K562 (cell line): ENCODE measurements at places on chromosomes 16 and 17.

DNA sequence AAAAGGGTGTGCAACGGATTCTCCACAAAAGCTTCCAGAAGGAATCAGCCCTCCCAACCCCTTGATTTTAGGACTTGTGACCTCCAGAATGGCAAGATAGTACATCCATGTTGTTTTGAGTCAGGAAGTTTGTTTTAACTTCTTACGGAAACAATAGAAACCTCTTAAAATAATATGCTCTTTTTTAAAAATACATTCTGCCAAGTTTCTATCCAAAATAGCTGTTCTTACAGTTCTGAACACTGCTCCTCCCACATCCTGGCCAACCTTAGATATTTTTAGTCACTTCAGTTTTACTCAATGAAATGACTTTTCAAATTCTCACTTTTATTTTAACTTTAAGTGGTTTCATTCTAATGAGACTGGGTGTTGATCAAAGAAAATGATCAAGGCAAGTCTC lies 156.4 kb downstream of the ZNF18 start:
- no peaks in the 10 kb centered on the region for H3K27me3 ChIP-seq
- no peaks in the 10 kb centered on the region for H3K4me1 ChIP-seq
- no peak overlapping the region for H3K27ac ChIP-seq
- no peak for DNase-seq
- no peak overlapping the region for H3K4me3 ChIP-seq

GRCh38 chr16:17194190-17194780 lies 276.5 kb downstream of the XYLT1 start:
- DNase-seq: peak; percentile 75
- peaks cover 19% of the 10 kb centered on the region for H3K27me3 ChIP-seq
- H3K27ac ChIP-seq: no peak overlapping the region

DNA sequence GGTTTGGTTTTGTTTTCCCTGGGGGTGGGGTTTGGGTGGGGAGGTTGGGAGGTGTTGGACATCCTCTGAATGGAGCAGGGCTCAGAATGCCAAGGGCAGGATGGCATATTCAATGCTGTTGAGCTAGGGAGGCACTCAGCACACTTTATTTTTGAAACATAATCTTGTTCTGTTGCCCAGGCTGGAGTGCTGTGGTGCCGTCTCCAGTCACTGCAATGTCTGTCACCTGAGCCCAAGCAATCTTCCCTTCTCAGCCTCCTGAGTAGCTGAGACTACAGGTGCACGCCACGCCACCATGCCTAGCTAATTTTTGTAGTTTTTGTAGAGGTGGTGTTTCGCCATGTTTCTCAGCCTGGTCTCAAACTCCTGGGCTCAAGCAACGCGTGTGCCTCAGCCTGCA lies 186.1 kb downstream of the RPTOR start:
- no peak overlapping the region for H3K4me3 ChIP-seq
- DNase-seq: no peak
- peaks cover 17% of the 10 kb centered on the region; the same call in 2 of the 3 replicates for H3K36me3 ChIP-seq
- no peaks in the 10 kb centered on the region for H3K27me3 ChIP-seq

GRCh38 chr17:28949185-28950016 lies 1.9 kb downstream of the PHF12 start:
- peak; percentile 51 for DNase-seq
- peaks cover 18% of the 10 kb centered on the region for H3K4me1 ChIP-seq

GRCh38 chr16:81261049-81261648 lies 22.7 kb downstream of the BCO1 start:
- H3K4me1 ChIP-seq: no peaks in the 10 kb centered on the region
- peaks cover 43% of the 10 kb centered on the region for H3K27me3 ChIP-seq
- no peaks in the 10 kb centered on the region for H3K36me3 ChIP-seq
- no peak overlapping the region for H3K4me3 ChIP-seq
- H3K27ac ChIP-seq: no peak overlapping the region

GRCh38 chr17:45029758-45030423 lies 21.5 kb downstream of the DCAKD start:
- no peak overlapping the region for H3K27ac ChIP-seq
- no peak for DNase-seq
- no peak overlapping the region for H3K4me3 ChIP-seq
- no peaks in the 10 kb centered on the region for H3K27me3 ChIP-seq
- peaks cover 19% of the 10 kb centered on the region for H3K4me1 ChIP-seq

- no peak overlapping the region for H3K4me3 ChIP-seq
- no peak overlapping the region for H3K27ac ChIP-seq
- no peaks in the 10 kb centered on the region for H3K36me3 ChIP-seq
- DNase-seq: no peak
Measured at GRCh38 chr16:50812046-50812445, 70.2 kb downstream of the CYLD start.

GRCh38 chr16:68750193-68750695 lies 13.2 kb downstream of the CDH1 start:
- DNase-seq: no peak
- no peaks in the 10 kb centered on the region for H3K27me3 ChIP-seq
- no peak overlapping the region for H3K27ac ChIP-seq

- DNase-seq: no peak
- H3K27ac ChIP-seq: no peak overlapping the region
- peaks cover 40% of the 10 kb centered on the region; the same call in 1 of the 3 replicates for H3K36me3 ChIP-seq
Measured at GRCh38 chr16:85079785-85080570, 32.3 kb downstream of the CIBAR2 start.

DNA sequence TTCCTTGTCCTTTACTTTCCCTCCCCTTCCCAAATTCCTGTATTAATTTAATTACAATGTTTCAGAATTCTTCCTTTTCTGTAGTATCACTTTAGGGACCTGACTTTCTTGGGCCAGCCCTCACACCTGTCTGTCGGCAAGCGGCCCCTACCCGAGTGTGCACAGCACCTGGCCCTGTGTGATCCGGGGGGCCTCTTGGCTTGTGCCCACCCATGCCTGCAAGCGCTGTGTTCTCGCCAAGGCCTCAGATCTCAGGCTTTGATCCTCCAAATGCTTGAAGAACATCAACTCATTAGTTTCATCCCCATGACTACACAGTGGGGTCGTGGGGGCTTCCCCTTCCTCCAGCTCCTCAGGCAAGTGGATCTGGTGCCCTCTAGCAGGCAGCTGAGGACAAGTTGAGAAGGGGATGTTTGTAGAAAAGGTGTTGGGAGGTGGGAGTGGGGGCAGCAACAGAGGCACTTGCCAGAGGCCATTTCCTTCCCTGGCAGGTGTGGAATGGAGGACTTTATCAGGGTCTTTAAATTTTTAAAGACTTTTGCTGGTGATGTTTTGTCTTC lies 15.7 kb upstream of the CDH3 start:
- H3K36me3 ChIP-seq: no peaks in the 10 kb centered on the region
- H3K4me3 ChIP-seq: no peak overlapping the region
- no peak overlapping the region for H3K27ac ChIP-seq
- no peak for DNase-seq

DNA sequence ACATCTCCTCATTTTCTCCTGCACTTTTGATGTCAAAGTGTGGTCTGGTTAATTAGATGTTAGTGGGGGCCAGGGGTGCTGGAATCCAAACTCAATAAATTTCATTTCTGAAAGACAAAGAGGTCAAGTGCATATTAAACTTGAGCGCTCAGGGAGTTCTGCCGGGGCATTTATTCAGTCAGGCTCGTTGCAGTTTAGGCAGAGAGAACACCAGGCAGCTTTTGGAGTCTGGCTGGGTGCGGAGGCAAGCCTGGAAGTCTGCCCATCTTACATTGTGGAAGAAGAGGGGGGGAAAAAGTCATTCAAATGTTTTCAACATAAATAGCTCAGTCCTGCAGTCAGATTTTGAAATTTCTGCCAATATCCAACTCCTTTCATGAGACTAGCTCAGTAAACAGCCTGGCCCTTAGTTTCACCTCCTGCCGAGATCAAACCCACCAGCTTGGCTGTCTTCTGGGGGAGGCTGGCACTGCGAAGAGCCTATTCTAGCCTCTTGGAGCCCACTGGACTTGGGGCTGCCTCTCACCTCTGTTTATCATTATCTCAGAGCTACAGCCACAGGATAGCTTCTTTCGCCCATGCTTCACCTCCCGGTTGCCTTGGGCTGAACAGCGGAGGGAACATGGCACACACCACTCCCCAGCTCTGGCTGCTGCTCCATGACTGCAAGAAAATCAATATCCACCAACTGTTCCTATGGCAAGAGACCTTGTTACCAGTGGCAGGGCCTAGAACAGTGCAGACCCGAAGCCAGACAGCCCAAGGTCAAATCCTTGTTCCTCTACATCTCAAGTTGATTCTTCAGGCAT lies 177.4 kb upstream of the CDH5 start:
- no peak overlapping the region for H3K27ac ChIP-seq
- no peak for DNase-seq
- no peaks in the 10 kb centered on the region for H3K4me1 ChIP-seq
- H3K36me3 ChIP-seq: no peaks in the 10 kb centered on the region

GRCh38 chr17:49514071-49514721 lies 19.1 kb downstream of the NGFR start:
- H3K27ac ChIP-seq: no peak overlapping the region
- peak; percentile 58 for DNase-seq
- peaks cover 26% of the 10 kb centered on the region for H3K27me3 ChIP-seq
- no peaks in the 10 kb centered on the region for H3K36me3 ChIP-seq

DNA sequence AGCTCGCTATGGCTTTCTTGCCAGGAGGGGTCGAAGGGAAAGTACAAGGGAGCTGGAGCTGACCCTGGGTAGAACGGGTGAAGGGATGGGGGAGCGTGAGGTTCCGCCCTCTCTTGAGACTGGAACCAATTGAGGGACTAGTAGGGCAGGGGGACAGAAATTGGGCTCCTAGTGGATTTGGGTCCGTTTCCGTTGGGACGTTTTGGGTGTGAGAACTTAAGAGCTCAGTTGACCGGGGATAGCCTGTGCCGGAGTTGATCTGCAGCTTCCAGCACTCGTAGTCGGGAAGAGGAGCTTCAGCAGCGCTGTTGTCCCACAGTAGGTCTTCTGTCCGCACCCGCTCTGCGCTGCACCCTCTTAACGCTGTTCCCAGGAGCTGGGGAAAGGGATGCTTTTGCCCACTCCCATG lies 481 bp downstream of the CNTROB start:
- no peaks in the 10 kb centered on the region for H3K27me3 ChIP-seq
- H3K27ac ChIP-seq: peak overlapping the region; percentile 100
- DNase-seq: peak; percentile 47
- peaks cover 10% of the 10 kb centered on the region; the same call in 1 of the 3 replicates for H3K4me1 ChIP-seq

GRCh38 chr17:71482625-71483024 lies 638.2 kb upstream of the SOX9 start:
- no peak overlapping the region for H3K27ac ChIP-seq
- H3K27me3 ChIP-seq: no peaks in the 10 kb centered on the region
- no peaks in the 10 kb centered on the region for H3K36me3 ChIP-seq
- no peak for DNase-seq
- H3K4me1 ChIP-seq: no peaks in the 10 kb centered on the region
- H3K4me3 ChIP-seq: no peak overlapping the region

DNA sequence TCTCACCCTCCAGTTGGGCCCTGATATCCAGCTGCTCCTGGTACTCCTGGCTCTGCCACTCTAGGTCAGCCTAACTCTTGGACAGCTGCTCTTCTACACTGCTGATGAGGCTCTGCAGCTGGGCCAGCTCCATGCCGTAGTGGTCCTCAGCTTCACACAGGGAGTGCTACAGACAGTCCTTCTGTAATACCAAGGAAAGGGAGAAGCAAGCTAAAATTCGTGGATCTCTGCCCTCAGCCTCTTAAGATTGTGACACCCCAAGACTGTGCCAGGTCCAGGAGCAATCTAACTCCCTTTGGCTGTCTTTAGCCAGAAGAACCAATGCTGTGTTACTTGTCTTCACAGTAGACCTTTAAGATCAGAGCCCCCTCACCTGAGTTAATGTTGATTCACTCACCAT lies 7.7 kb upstream of the KRT38 start:
- DNase-seq: no peak
- no peak overlapping the region for H3K27ac ChIP-seq
- no peaks in the 10 kb centered on the region for H3K4me1 ChIP-seq
- peaks cover 3% of the 10 kb centered on the region; the same call in 1 of the 3 replicates for H3K27me3 ChIP-seq
- no peak overlapping the region for H3K4me3 ChIP-seq
- H3K36me3 ChIP-seq: no peaks in the 10 kb centered on the region

DNA sequence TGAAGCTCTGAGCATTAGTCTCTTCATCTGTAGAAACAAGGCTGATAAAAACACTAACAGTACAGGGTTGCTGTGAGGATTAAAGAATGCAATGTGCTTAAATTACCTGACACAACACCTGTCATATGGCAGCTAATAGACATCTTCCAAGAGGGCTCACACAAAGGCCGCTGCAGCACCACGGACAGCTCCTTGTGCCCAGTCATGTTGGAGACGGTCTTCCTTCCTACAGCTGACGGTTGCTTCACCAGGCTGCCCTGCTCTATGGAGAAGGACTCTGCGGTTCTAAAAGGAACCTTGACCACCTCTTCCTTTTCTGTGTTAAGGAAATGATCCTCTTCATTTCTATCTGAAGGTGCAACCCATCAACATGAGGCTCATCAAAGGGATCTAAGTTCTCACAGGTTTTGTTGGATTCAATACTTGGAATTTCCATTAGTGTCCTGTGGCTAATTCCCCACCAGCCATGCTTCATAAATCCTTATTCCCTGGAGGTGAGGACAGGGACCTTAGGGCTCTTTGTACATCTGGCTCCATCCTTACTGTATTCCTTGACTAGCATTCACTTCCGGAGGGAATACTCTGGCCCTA lies 138.9 kb upstream of the CES5A start:
- H3K27me3 ChIP-seq: peaks cover 4% of the 10 kb centered on the region; the same call in 1 of the 2 replicates
- no peak overlapping the region for H3K4me3 ChIP-seq
- H3K36me3 ChIP-seq: no peaks in the 10 kb centered on the region
- peak; percentile 20 for DNase-seq
- no peak overlapping the region for H3K27ac ChIP-seq

GRCh38 chr17:29909236-29910003 lies 20.6 kb downstream of the SSH2 start:
- DNase-seq: no peak
- H3K4me1 ChIP-seq: no peaks in the 10 kb centered on the region
- no peaks in the 10 kb centered on the region for H3K36me3 ChIP-seq
- no peaks in the 10 kb centered on the region for H3K27me3 ChIP-seq
- no peak overlapping the region for H3K27ac ChIP-seq

DNA sequence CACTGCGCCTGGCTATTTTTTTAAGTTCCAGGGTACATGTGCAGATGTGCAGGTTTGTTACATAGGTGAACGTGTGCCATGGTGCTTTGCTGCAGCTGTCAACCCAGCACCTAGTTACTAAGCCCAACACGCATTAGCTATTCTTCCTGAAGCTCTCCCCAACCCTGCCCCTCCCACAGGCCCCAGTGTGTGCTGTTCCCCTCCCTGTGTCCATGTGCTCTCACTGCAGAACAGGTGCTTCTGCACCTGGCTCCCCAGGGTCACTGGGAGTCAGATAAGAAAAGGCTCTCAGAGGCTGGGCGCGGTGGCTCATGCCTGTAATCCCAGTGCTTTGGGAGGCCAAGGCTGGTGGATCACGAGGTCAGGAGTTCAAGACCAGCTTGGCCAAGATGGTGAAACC lies 6.2 kb downstream of the HASPIN start:
- peaks cover 26% of the 10 kb centered on the region for H3K36me3 ChIP-seq
- no peak overlapping the region for H3K4me3 ChIP-seq
- H3K27me3 ChIP-seq: no peaks in the 10 kb centered on the region
- no peaks in the 10 kb centered on the region; the same call in 1 of the 2 replicates for H3K4me1 ChIP-seq
- no peak for DNase-seq

- H3K27me3 ChIP-seq: no peaks in the 10 kb centered on the region; the same call in 2 of the 3 replicates
- H3K36me3 ChIP-seq: no peaks in the 10 kb centered on the region
- peaks cover 7% of the 10 kb centered on the region; the same call in 2 of the 3 replicates for H3K4me1 ChIP-seq
- H3K27ac ChIP-seq: no peak overlapping the region
- DNase-seq: no peak
Measured at GRCh38 chr16:31206776-31207175, 4.2 kb upstream of the PYCARD start.
